Lower leg skin (tissue), 4 donors: ENCODE measurements at places on chromosomes 5 and 9.
A peak's percentile ranks its signal among the peaks of the same experiment; 100 is the strongest.

DNA sequence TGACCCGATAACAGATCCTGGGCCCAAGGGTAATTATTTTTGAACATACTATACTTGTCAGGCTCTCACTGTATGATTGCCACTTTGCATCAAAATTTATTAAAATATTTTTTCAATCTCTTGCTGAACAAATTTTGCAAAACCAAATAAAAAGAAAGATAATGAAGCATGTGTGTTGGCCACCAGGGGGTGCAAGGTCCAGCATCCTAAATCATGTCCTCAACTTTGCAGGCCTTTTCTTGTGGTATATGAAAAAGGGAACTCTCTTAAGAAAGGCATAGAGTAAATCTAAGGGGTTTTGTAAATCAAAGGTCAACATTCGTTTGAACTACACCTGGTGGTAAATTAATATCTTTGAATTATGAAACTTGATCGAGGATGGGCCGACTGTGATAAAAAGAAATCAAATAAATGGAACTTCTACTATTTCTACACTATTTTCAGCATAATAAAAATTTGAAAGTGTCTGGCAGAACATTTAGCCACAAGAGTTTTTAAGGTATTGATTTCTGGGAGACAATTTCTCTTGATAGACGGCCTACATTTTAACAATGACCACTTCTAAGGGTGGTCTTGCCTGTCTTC lies 676.5 kb downstream of the DMRTA1 start:
- no peak for DNase-seq

GRCh38 chr5:23385036-23385435 lies 122.4 kb upstream of the PRDM9 start:
- no peak for DNase-seq

GRCh38 chr9:116549061-116549664 lies 137.9 kb upstream of the TRIM32 start:
- peak; percentile 93 for DNase-seq

DNA sequence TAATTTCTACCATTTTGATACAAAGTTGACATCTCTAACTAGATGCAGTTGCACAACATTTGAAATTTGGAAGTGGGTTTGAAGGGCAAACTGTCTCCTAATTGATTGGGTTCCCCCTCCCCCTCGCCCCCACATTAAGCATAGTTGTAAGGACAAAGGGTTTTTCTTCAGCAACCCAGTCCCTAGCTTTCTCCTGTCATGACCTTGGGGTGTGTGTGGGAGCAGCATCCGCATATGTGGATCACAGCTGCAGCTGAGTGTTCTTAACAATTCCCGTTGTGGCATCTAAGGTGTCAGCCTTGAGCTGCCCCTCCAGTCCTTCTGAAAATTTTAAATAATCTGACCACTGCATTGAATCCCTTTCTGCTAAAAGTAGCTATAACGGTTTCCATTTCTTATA lies 141.3 kb upstream of the CDH10 start:
- DNase-seq: no peak

GRCh38 chr5:157516626-157517325 lies 56.8 kb downstream of the NIPAL4 start:
- DNase-seq: no peak
